Fibroblast of skin of right biceps (primary cell): ENCODE measurements at places on chromosomes 16 and 17.

GRCh38 chr17:50976951-50977472 lies 110.9 kb upstream of the TOB1 start:
- DNase-seq = no peak

DNA sequence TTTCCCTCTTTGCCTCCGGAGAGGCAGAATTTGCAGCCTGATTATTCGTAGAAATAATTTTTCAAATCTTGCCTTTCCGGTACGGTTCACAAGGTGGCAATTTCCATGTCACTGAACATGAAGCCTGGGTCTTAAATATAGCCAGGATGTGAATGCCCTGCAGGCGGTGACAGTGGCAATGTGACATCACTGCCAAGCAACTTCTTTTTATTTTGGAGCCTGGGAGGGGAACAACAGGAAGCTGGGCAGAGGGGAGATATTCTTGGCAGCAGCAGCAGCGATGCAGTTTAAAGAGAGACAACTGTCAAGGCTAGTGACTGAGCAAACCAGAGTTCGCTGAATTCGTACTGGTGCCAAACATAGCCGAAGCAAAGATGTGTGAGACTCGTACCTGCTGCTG lies 171.1 kb downstream of the SNX29 start:
- no peak for DNase-seq

DNA sequence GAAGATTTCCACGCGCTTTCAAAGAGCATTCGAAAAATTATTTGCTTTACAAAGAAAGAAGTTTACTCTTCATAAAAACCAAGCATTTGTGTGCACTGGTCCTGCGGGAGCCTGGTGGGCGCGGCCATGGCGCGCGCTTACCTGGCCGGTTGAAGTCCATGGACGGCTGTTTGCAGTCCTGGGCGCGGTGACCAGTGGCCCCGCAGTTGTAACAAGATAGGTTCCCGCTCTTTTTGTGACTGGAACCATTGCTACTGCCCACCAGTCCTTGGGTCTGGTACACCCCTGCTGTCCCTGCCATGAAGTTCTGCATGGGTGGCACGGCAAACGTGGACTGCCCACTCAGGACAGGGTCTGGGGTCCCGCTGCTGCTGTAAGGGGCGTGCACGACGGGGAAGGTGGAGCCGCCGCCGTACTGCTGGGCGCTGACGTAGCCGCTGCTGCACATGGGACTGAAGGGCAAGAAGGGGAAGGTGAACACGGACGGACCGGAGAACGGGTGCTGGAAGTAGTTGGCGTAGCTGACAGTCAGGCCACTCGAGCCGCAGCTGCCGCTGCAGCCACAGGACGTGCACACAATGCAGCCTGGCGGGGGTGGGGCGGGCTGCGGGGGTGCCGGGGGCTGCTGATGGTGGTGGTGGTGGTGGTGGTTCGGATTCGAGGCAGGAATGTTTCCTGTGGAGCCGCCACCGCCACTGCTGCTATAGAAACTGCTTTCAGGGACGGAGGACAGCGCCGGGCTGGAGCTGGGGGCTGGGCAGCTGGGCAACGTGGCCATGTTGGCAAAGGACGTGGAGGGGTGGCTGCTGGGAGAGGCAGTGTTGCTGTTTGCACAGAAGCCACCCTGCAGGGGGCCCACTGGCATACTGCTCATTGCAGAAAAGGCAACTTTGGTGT lies 19.5 kb downstream of the MAP1LC3B start:
- DNase-seq = no peak

- DNase-seq = peak; percentile 44
Measured at GRCh38 chr17:15444805-15445204, 22.6 kb downstream of the CDRT4 start.

- no peak for DNase-seq
Measured at GRCh38 chr17:80586846-80587228, 42.2 kb downstream of the RPTOR start.

DNA sequence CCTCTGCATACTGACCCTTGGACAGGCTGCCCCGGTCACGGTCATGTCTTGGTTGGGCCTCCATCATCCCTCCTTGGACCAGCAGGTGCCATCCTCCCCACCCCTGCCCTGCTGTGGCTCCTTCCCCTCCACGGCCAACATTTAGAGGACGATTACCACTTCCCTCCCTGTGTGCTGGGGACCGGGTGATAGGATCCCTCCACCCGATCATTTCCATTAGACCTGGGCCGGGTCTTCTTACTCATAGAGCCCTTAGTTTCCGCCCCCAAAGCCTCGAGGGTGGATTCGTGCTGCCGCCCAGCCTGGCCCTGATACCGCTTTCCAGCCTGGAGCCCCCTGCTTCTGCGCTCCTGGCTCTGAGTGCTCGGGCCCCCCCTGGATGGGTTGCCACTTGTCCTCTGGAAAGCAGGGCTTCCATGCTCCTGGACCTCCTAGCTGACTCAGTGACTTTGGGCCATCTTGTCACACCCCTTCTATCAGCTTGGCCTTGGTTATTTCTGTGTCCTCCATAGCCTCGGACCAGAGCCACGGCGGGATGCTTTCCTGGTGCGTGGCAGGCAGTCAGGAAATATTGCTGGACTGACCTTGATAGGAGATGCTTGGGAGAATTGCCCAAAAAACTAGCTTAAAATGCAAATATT lies 171.4 kb downstream of the SEC14L1 start:
- no peak for DNase-seq

DNA sequence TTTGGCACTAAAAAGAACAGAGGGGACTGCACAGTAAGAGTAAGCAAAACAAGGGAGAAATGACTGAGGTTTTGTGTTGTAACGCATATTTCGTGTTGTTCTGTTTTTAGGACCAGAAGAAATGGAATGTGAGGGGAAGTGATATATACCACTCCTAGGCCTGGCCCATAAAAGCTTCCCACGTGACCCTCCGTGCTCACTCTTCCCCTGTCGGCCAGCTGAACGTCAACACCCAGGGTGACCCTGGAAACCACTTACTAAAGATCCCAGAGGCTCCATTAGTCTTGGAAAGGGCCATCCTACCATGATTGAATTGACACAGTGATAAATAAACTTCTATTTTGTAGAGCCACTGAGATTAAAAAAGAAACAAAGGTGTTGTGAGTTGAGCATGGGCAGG lies 79.8 kb downstream of the HELZ start:
- DNase-seq = no peak

- DNase-seq = peak; percentile 23
Measured at GRCh38 chr17:67125417-67125816, 81.1 kb downstream of the CACNG1 start.

GRCh38 chr16:15796885-15797284 lies 59.9 kb downstream of the MYH11 start:
- DNase-seq = no peak

DNA sequence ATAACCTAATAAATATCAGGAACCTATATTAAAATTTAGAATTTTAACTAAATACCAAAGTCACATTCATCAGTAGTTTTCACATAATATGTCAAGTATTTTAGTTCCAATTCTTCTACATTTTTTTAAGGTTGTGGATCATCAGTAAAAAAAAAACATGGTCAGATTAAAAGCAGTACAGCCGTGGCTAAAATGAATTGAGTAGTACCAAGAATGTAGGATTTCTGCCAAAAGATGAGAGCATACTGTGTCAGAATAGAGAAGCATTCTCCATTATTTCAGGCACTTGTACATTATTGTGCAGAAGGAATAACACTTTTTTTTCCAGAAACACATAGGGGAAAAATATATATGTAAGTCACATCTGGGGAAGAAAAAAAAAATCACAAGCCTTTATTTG lies 1176.1 kb downstream of the CDH11 start:
- DNase-seq = peak; percentile 64

DNA sequence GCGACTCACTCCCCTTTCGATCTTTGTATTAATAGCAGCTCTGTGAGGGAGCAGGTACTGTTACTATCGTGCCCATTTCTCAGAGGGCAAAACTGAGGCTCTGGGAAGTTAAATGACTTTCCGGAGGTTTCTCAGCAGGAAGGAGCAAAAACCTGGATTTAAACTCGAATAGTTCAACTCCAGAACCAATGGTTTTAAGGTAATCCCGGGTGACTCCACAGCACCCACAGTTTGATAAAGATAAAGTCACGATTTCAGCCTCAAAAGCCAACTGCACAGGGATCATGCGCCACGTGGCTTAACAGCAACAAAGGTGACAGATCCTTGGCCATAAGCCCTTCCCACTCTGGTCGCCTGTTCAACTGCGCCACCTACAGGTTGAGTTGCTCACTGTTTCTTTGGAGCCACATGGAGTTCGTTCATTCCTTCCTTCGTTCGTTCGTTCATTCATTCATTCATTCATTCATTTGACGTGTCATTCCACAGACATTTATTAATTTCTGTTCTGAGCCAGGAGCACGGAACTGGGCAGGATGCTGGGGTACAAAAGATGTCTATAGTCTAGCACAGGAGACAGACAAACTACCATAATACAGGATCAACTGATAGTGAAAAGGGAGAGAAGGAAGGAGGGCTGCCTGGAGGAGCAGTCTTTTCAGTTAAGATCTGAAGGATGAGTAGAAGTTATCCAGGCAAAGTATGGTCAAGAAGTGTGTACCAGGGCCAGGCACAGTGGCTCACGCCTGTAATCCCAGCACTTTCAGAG lies 134.8 kb downstream of the HS3ST2 start:
- peak; percentile 57 for DNase-seq

GRCh38 chr17:47716375-47716774 lies 16.7 kb upstream of the TBX21 start:
- DNase-seq = no peak

- no peak for DNase-seq
Measured at GRCh38 chr17:56978441-56979090, 635 bp downstream of the SCPEP1 start.

GRCh38 chr17:40567377-40567776 lies 2.1 kb upstream of the CCR7 start:
- DNase-seq = no peak

DNA sequence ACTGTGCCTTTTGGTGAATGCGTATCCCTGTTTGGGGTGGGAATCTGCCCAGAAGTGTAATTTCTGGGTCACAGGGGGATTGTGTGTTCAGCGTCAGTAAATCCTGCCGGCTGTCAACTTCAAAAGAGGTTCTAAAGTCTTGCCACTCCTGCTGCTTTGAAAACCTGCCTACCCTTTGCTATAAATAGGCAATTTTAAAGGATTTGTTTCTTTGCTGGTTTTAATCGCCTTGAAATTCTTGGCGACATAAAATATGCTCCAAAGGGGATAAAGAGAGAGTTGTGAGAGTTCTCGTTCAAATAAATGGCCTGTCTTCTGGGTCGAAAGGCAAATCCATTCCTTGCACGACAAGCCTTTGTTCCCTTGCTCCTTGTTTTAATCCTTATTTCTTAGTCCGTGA lies 143.4 kb downstream of the IRF8 start:
- DNase-seq = no peak

GRCh38 chr17:71315568-71315967 lies 805.3 kb upstream of the SOX9 start:
- DNase-seq = no peak

- DNase-seq = no peak
Measured at GRCh38 chr17:72534776-72535175, 414.0 kb downstream of the SOX9 start.

GRCh38 chr17:82351254-82351712 lies 7.8 kb upstream of the TEX19 start:
- DNase-seq = no peak

GRCh38 chr16:54627616-54628015 lies 303.0 kb upstream of the IRX5 start:
- peak; percentile 42 for DNase-seq

- no peak for DNase-seq
Measured at GRCh38 chr16:66906916-66907836, 11.5 kb downstream of the CDH16 start.

DNA sequence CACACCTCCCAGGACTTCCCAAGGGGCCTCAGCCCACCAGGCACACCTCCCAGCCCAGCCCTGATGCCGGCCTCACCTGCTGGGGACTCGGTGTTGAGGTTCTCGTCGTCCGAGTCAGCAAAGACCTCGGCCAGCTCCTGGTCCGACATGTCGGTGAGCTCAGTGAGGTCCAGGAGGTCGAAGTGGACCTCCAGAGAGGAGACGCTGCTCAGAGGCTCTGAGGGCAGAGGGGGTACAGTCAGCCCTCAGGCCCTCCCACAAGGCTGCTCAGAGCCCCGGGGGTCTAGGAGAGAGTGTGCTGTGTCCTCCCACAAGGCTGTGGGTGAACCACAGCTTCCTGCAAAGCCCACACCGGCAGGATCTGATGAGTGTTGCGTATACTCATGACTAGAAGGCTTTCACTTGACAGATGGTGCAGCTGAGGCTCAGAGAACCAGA lies 10.5 kb downstream of the DBNDD1 start:
- DNase-seq = no peak

DNA sequence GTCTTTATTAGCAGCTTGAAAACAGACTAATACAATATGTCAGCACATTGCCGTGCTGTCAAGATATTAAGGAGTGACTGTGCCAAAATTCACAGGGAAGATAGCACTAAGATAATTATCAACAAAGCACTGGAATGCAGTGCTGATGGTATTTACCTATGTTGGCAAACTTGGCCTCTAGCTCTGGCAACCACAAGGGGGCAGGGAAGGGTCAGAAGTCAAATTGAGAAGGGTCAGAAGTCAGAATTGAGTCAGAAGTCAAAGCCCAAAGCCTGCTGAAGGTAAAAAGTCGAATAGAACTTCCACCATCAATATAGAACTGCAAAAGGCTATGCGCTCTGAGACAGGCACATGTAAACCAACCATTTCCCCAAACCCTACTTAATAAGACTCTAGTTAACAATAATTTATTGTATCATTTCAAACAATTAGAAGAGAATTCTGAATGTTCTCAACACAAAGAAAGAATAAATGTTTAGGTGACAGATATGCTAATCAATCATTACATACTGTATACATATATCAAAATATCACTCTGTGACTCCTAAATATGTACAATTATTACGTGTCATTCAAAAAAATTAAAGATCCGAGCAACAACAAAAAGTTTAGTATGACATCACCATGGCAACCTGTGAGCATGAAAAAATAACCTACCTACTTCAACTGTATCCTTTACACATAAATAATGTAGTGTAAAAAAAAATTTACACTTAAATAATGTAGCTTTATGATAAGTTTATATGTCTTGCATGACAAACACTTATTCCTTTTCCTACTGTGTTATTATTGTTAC lies 916.1 kb downstream of the KCNJ2 start:
- DNase-seq = no peak

DNA sequence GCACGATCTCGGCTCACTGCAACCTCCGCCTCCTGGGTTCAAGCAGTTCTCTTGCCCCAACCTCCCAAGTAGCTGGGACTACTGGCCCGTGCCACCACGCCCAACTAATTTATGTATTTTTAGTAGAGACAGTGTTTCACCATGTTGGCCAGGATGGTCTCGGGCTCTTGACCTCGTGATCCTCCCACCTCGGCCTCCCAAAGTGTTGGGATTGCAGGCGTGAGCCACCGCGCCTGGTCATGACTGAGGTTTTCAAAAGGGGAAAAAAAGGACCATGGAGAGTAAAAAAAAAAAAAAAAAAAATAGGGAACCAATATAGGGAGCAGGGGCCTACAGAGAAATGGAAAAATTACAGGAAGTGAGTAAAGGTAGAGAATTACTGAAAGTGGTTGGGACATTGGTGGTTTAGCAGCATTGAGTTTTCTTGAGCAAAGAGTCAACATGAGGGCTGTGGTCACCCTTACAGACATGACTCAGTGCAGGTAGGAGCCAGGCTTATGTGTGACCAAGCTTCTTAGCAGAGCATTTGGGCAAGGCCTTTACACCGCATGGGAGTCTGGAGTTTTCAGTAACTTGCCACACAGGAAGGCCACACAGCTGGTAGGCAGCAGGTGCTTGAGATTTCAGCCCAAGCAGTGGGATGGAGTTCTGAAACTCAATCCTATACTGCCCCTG lies 447.3 kb downstream of the HS3ST3B1 start:
- peak; percentile 75 for DNase-seq

- no peak for DNase-seq
Measured at GRCh38 chr17:28500712-28501379, 5.3 kb upstream of the FOXN1 start.
